ENCODE measurements at places on chromosomes 3 and 15.

GRCh38 chr15:91553196-91553854, 300.2 kb upstream of the SLCO3A1 start:
- no peak for DNase-seq

DNA sequence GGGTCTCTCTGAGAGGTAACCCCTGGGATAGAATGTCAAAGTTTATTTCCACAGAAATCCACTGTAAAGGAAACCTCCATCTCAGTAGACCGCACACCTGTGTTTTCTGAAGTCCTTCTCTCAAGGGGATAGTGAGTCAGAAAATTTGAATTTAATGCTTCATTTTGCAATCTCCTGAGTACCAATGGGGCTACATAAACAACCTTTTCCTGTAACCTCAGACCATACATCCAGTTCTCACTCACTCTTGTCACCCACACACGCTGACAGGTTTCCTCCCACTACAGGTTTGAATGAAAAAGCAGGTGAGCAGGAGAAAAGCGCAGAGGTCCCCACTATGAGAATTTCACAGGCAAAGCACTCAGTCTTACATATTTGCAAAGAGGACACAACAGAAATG, 165.3 kb upstream of the MCTP2 start:
- no peak for DNase-seq

- no peak for DNase-seq
Measured at GRCh38 chr3:31945738-31946052, 35.4 kb downstream of the OSBPL10 start.

GRCh38 chr15:53681056-53681455, 78.4 kb downstream of the WDR72 start:
- no peak for DNase-seq

DNA sequence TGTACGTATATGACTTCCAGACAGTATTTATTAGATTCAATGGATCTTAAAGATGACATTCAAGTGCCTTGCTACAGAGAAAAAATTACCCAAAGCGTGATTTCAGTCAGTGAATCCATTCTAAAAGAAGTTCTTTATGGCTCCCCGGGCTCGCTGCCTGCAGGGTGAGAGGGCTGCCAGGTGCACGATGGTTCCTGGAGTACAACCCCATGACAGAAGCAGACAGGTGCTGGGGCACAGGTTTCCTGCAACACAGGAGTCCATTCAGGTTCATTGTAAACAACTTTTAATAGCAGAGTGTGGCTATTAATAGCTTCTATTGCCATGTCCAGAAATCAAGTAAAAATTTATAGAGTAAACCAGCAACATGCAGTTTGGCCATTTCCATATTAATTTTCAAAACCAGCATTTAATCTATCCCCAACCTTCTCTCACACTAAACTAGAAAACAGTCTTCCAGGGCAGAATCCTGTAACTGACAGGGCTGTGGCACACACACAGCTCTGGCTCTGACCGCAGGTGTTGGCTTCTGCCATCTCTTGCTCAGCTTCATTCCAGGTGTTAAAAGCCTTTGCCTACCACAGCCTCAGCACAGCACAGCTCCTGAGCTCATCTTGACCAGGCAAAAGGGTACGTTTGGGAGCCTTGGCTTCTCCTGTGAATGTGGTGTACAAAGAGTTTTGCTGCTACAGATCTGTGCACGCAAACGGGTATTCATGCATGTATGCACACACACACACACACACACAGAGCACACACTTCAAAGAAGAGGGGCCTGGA, 185.9 kb downstream of the MEX3B start:
- DNase-seq: no peak
